ENCODE measurements at places on chromosomes 7 and 10. TPM values are rescaled to one million over a fixed set of nuclear protein-coding genes. Genes with fewer than 3 reads are reported as not detected.

The FZD1 gene
- total RNA-seq: 0.22 TPM

The CCDC172 gene
- not detected for total RNA-seq

The FFAR4 gene
- total RNA-seq: not detected

The NUTM2E gene
- total RNA-seq: 0.19 TPM

The MUC3A gene
- 0.16 TPM for total RNA-seq

The ELOVL3 gene
- not detected for total RNA-seq

GRCh38 chr10:58414270-58415041, 29.2 kb downstream of the TFAM start:
- no peak for DNase-seq

GRCh38 chr10:35386594-35387174, 50.4 kb downstream of the CCNY start:
- no peak for DNase-seq

DNA sequence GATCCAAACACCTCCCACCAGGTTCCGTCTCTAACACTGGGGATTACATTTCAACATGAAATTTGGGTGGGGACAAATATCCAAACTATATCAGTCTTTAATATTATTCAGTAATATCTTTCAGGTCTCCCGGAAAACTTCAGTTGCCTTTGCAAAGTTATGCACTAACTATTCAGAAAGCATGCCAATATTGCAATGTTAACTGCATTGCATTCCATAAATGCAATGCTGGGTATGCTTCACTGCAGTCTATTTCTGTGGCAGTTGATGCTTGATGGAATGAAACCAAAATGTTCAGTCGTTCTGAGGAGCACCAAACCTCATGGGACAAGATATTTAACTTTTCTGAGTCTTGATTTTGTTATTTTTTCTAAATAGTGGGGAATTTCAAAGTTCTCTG, 147.5 kb downstream of the SLC16A9 start:
- no peak for DNase-seq

DNA sequence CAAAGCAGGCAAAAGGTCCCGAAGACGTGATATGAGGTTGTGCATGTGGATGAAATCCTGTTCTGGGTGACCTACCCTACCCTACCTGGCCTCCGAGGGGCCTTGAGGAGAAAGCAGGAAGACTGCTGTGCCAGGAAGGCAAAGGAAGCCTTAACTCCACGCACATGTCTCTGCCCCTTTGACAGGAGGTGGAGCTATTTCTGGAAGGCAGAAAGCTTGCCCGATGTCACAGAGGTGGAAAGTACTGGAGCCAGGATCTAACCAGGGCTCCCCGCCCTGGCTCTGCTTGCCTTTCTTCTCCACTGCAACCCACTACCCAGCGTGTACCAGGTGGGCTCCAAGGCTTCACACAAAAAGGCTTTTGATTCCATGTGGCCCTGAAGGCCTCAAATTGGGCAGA, 66.4 kb upstream of the DDC start:
- DNase-seq: no peak

- DNase-seq: no peak
Measured at GRCh38 chr7:27115221-27116026, 12.9 kb upstream of the HOXA2 start.

DNA sequence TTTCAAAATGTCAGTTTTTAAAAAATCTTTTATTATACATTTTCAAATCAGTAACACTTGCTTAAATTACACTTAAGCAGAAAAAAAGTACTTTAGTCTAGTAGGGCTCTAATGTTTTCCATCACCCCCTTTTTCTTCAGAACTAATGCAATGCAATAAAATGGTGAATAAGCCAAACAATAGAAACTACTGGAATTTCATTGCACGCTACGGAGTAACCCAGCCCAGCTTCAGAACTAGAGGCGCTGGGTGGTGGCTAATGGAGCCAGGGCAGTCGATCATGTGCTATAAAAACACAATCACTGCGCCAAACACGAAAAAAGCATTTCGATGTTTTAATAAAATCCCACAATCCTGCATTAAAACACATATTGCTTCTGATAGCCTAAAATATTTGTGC, 59.9 kb upstream of the ODAD2 start:
- no peak for DNase-seq

DNA sequence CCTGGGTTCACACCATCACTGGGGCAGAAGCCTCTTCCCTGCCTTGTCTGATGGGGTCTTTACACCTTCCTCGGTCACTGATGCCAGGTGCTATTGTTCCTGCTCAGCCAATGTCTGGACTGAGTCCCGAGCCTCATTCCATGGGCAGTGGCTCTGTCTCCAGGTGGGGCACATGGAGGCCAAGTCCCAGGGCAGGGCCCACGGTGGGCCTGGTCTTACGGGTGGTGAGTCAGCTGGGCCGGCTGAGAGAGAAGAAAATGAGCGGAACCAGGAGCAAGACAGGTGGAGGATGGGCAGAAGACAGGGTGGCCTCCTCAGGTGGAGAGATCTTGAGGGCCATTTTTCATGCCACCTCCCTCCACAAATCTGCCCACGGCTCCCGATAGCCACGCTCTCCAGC, 131.7 kb upstream of the FAM20C start:
- DNase-seq: no peak

DNA sequence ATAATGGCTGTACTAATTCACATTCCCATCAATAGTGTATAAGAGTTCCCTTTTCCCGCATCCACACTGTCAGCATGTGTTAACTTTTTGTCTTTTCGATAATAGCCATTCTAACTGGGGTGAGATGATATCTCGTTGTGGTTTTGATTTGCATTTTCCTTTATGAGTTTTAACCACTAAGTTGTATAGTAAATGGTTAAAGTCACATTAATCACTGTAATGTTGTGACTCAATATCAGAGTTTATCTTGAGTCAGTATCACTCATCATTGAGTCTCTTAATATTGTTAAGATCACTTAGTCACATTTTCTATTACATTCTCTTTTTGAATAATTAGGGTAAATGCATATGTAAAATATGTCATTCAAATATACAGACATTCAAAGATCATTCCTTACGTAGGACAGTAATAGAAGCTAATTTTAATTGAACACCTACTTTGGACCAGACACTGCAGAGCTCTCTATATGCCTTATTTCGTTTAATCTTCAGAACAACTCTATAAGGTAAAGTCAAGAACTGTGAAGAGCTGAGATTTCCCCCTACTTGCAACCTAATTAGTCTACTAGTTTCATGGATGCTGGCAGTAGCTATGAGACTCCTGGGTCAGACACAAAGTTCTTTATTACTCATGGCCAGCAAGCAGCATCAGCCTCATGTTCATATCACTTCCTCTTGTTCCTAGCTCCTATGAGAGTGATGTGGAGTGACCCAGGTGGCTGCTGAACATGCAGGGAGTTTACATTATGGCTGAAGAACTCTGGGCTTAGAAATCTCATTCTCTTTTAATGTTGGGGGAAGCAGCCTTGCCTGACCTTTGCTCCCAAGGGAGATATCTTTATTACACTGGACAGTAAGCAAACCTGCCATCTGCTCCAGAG, 30.5 kb downstream of the CREB5 start:
- DNase-seq: no peak

GRCh38 chr7:102228935-102229334, 57.7 kb upstream of the SH2B2 start:
- no peak for DNase-seq

DNA sequence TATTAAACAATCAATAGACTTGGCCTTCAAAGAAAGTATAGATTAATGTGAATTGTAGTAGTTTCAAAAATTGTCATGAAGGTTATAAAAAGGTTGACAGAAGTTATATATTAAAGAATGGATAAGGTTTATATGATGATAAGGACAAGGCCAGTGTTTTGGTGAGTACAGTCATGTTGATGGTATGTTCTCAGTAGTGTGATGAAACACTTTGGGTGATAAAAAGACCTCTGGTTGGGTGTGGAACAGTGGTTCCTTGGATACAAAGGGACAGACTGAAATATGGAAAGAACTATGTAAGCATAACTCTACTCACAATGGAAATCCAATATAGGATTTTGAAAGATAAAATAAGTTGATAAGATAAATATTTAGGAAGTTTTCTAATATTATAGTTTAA, 866.3 kb downstream of the ANKRD7 start:
- no peak for DNase-seq

All from activated T-cell treated with anti-CD3 and anti-CD28 coated beads, Interleukin-2, amount 50 U/mL, for 4 hours (primary cell).